Stimulated activated CD4-positive, alpha-beta T cell treated with anti-CD3 and anti-CD28 coated beads, Interleukin-4, amount 100 ng/mL, for 4 hours (primary cell): ENCODE measurements at places on chromosomes 3 and 15.

- DNase-seq: no peak
Observed at GRCh38 chr3:98692787-98693473, 70.2 kb upstream of the ST3GAL6 start.

GRCh38 chr15:69092159-69092558 is 68.3 kb upstream of the GLCE start:
- DNase-seq: no peak

GRCh38 chr15:52021128-52021671 is 2.2 kb downstream of the MAPK6 start:
- DNase-seq: peak; percentile 55

DNA sequence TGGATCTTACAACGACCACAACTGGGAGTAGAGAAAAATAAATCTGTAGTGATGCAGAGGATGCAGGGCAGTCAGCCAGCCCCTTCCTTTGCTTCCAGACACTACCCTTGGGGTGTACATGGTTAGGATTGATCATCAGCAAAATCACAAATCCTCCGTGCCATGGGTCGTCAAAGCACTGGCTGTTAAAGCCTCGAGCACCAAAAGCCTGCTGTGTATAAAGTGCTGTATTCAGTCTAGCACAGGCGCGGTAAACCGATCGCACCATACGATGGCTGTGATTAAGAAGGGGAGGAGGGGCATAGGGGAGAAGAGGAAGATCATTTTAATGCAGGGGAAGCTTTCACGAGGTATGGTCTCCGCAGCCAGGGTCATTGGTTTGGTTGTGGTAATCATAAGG is 305.2 kb downstream of the LRTM1 start:
- DNase-seq: no peak

- no peak for DNase-seq
Observed at GRCh38 chr15:94607176-94607654, 375.9 kb downstream of the MCTP2 start.

DNA sequence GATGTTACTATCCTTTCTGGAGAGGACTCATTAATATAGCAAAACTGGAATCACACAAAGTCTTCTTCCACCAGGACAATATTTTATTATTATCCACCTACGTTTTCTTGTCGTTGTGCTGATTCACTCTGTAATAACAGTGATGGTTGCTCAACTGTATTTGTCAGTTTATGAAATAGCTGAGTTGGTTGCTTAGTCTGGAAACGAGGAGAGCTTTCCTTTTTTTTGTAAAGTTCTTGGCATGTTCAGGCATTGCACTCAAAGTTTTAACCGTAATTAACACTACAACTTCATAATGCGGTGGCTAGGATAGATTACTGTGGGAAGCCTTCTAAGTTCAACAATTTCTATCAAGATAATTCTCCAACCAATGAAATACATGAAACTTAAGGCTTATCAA is 131.2 kb downstream of the RAP2B start:
- no peak for DNase-seq

GRCh38 chr3:126994661-126995245 is 11.8 kb downstream of the PLXNA1 start:
- DNase-seq: no peak

DNA sequence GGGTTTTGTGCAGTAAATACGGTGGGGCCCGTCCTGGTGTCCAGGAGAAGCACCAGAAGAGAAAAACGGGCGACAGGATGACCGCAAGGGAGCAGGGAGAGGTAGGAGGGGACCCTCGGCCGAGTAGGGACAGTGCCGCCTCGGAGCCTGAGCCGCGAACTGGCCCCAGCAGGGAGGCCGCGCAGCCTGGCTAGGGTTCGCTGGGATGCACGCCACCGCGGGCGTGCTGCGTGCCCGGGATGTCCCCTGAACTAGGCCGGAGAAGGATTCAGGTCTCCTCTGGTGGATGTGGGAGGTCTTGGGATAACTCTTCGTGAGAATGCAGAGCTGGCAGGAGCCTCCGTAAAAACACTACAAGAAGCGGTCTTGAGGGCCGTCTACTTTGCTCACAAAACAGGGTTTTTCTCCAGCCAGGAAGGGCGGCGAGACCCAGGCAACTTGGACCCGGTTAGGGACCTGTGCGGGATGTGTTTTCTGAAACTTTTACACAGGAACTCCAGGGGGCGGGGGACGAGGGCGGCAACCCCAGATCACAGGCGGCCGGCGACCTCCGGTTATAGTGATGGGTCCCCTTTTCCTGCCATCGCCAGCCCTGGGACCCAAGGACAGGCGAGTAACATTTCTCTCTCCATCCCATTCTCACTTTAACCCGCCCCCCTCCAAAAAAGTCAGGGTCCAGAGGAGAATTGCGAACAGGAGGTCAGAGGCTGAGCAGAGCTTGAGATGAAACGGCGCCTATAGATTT is 35.5 kb downstream of the NR2F2 start:
- no peak for DNase-seq

DNA sequence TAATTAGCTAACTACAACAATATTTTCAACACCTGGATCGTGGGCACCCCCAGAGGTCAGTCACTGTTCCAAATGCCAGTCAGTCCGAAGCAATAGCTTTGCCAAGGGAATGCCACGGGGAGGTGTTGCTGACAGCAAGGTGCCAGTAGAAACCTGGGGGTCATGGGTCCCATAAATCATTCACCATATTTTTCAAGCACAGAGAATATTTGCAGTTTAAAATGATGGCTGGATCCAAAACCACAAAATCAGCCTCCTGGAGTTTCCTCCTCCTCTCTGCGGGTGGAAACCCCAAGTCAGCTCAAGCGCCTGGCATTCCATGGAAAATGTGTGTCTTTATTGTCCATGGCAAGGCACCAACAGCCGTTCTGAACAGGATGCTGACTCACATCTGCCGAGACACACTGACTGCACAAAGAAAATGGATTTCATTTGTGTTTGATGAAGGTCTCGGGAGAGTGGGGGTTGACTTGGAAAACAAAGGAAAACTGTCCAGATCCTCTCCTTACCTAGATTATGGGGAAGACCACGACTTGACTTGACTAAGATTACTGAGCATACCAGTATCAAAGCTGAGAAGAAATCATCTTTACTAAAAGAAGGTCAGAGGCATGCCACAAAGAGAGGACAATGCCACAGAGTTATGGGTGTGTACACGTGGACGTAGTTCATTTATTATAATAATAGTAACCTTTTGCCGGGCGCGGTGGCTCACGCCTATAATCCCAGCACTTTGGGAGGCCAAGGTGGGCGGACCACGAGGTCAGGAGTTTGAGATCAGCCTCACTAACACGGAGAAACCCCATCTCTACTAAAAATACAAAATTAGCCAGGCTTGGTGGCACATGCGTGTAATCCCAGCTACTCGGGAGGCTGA is 26.4 kb downstream of the ANXA2 start:
- DNase-seq: peak; percentile 17

- DNase-seq: no peak
Observed at GRCh38 chr3:185823078-185824044, 1.5 kb downstream of the IGF2BP2 start.

GRCh38 chr3:13027154-13027553 is 46.1 kb downstream of the IQSEC1 start:
- no peak for DNase-seq

- no peak for DNase-seq
Observed at GRCh38 chr3:62236016-62236415, 137.3 kb downstream of the FEZF2 start.

GRCh38 chr3:178109691-178110090 is 426.5 kb upstream of the KCNMB2 start:
- DNase-seq: no peak

DNA sequence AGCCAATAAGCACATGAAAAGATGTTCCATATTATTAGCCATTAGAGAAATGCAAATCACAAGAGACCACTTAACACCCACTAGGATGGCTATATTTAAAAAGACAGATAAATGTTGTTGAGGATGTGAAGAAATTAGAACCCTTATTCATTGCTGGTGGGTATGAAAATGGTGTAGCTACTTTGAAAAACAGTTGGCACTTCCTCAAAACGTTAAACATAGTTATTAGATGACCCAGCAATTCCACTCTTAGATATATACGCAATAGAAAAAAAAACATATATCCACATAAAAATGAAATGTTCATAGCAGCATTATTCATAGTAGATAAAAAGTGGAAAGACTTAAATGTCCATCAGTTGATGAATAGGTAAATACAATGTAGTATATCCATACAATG is 47.1 kb upstream of the TERB2 start:
- no peak for DNase-seq

- DNase-seq: no peak
Observed at GRCh38 chr15:52295421-52296001, at the start of gene MYO5C. Gene MYO5C (minus strand): TSS chr15:52295804. CDS start chr15:52295636, 168 bp downstream.

GRCh38 chr15:101048176-101048575 is 129.0 kb downstream of the LRRK1 start:
- no peak for DNase-seq

DNA sequence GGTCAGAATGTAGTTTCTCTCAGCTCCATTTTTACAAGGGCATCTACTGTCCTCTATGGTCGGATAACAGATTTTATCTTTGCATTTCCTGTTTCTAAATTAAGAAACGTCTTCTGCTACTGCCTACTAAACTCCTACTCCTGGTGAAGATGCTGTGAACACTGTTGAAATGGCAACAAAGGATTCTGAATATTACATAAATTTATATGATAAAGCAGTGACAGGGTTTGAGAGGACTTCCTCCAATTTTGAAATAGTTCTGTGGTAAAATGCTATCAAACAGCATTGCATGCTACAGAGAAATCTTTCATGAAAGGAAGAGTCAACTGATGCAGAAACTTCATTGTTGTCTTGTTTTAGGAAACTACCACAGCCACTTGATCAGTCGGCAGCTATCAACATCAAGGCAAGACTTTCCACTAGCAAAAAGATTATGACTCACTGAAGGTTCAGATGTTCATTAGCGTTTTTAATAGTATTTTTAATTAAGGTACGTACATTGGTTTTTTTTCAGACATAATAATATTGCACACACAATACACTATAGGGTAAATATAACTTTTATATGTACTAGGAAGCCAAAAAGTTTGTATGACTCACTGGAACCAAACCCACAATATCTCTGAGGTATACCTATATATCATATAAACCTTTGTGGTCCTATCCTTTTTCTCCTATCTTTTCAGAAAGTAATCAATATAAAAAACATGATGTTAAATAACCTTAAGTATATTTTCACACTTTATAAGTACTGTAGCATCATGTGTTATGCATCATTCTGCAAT is 156.1 kb downstream of the STAG1 start:
- DNase-seq: no peak

DNA sequence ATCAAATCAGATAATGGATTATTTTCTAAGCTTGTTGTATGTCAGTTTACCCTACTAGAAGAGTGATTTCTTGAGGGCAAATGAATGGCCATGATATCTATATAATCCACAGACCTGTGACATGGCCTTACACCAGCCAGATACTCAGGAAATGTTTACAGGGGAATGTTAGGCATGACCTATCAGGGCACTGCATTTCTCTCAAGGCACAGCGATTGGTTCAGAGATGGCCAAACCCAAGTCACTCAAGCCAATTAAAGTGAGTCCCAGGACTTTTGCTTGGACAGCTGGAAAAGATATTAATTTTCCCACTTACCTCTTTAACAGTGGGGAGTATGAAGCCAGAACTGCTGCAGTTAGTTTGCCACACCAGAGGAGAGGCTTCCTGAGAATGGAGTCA is 28.7 kb upstream of the GATA2 start:
- no peak for DNase-seq

DNA sequence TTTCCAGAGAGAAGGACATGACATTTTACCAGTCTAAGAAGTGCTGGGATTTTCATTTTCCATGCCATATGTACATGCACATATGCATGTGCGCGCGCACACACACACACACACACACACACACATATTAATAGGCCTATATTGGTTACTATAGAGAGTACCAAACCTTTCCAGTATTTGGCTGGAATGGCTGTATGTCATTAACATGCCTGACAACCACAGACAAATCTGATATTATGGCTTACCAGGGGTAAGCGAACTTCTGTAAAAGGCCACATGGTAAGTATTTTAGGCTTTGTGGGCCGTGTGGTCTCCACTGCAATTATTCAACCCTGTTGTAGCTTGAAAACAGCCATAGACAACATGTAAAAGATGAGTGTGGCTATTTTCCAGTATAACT is 97.2 kb upstream of the TSPAN3 start:
- no peak for DNase-seq

- peak; percentile 10 for DNase-seq
Observed at GRCh38 chr3:16048435-16049318, 125.8 kb upstream of the GALNT15 start.

DNA sequence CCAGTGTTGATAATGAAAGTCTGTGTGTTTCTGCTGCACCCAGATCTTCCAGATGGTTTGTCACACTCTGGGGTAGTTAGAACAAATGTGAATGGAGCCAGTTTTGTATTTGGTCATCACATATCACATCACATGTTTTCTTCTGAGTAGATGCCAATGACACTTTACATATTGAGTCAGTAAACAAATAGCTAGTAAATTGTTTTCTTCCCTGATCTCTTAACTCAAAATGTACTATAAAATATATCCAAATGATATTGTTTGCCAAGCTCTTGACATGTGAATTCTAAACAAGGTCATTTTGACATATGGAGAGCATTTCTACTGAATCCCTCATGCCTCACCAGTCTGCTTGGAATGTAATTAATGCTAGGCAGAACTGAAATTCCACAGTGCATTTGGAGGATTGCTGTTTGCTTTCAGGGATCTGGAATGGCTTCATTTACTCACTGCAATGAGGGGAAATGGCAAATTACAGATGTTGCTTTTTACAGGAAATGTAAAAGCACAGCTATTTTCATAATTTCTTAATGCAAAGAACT is 45.0 kb downstream of the PDHB start:
- DNase-seq: no peak

DNA sequence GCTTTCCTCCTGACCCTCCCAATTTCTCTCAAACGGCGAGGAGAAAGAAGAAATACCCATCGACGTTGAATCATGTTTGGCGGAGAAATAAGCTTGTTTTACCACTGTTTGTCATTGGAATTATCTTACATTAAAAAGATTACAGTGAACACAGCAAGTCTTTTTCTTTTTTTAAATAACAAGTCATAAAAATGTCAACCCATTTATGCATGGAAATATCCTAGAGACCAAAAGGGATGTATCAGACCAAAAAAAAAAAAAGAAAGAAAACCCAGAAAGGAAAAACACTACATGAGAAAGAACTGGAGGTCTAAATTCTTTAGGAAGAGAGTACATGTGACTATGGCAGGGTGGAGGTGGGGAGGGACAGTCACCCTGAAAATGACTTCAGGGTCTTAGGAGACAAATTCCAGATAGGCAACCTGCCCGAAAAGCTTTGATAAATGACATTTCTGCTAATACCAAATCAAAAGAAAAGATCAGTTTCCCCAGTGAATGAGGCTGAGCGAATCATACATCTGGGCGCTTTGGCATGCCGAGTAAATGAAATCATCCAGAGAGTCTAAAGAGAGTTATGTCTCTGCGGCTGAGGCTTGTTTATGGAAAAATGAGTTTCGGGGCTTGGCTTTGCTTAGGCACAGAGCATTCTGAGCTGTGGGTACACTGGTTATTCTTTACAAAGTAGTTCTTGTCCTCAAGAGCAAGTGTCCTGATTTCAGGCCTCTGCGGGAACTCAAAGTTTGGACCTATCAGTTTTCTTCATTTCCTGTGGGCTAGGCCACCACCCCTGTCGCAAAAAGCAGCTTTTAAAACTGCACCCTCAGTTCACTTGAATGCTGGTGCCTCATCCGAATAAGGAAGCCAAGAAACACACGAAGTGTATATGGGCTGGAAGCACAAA is 110.1 kb upstream of the TGFBR2 start:
- no peak for DNase-seq
